ENCODE measurements at places on chromosomes 6 and 20. TPM values are rescaled to one million over a fixed set of nuclear protein-coding genes. Genes with fewer than 3 reads are reported as not detected.

CFAP61 gene
- 1.3 TPM for total RNA-seq

APOBEC2 gene
- 0.68 TPM for total RNA-seq

IMPG1 gene
- total RNA-seq = 0.62 TPM

PRDM13 gene
- total RNA-seq = 0.13 TPM

ZBTB46 gene
- total RNA-seq = 16.8 TPM
